ENCODE measurements at places on chromosomes 16 and 17.

- DNase-seq, result no peak
Observed at GRCh38 chr17:74490716-74491115, 24.3 kb downstream of the CD300A start.

- DNase-seq, result no peak
Observed at GRCh38 chr17:11986942-11987329, 10.3 kb downstream of the ZNF18 start.

- peak; percentile 34 for DNase-seq
Observed at GRCh38 chr17:41777157-41777573, 9.3 kb downstream of the JUP start.

DNA sequence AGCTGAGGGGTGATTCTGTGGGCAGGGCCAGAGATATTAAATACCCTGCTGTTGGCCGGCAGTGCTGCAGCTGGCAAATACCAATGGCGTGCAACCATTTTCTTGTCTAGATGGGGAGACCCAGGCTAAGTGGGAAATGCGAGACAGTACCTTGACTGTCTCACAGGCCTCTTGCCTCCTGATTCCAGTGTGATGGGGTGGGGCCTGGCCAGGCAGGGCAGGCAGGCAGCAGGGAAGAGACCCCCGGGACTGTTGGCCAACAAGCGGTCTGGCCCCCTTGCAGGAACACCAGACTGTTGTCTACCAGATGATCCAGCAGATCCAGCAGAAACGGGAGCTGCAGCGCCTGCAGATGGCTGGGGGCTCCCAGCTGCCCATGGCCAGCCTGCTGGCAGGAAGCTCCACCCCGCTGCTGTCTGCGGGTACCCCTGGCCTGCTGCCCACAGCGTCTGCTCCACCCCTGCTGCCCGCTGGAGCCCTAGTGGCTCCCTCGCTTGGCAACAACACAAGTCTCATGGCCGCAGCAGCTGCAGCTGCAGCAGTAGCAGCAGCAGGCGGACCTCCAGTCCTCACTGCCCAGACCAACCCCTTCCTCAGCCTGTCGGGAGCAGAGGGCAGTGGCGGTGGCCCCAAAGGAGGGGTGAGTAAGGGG is 5.7 kb upstream of the CISD3 start:
- no peak for DNase-seq

- no peak for DNase-seq
Observed at GRCh38 chr17:14747603-14747950, 446.7 kb downstream of the HS3ST3B1 start.

DNA sequence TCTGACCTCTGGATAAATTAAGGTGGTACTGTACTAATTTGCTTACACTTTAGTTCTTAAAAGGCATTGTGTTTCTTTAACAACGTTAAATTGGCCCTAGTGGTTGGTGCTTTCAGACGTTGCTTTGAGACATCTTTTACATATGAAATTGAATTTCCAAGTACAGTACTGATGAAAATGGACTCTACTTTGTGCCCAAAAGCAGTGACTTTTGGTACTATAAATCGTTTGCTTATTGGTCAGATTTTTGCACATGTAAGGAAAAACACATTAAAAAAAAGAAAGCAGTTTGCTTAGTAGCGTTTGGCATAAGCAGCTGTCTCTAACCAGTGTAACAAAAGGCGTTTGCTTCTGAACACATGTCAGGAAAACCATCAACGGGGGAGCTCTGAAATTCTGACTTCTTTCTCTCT is 139.6 kb downstream of the CDK5R1 start:
- no peak for DNase-seq

GRCh38 chr17:67082107-67082506 is 37.8 kb downstream of the CACNG1 start:
- no peak for DNase-seq

DNA sequence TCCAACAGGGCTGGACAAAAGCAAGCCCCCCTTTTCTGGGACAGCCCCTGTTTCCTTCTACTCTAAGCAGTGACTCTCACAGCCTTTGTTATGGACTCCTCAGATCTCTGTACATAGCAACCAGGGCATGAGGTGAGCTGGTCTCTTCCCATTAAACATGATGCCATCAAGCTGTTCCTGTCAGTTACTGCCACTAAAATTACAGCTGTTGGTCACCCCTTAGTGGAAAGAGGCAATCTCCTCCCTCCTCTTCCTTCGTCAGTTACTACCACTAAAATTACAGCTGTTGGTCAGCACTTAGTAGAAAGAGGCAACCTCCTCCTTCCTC is 95.2 kb upstream of the SMIM36 start:
- DNase-seq, result no peak

DNA sequence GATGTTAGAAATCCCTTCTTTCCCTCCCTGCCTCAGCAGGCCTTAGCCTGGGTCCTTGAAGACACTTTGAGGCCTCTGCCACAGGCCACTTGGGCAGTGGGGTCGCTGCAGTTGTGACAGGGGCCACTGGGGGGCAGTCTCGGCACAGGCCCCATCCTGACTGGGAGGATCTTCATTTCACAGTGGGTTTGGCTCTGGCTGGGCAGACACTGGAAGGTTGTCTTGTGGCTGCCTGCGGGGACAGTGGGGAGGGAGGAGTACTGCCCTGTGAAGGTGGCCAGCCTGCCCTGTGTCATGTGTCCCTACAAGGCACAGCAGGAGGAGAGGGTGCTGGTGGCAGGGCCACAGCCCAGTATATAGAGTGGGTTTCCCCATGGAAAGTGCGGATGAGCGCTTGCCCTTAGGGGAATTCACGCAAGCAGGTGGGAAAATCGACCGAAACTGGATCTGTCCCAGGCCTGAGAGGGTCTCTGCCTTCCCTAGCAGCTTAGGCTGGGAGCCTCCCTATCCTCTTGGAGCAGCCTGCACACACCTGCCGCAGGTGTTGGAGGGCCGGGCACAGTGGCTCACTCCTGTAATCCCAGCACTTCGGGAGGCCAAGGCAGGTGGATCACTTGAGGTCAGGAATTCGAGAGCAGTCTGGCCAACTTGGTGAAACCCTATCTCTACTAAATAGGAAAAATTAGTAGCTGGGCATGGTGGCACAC is 28.8 kb downstream of the GINS2 start:
- DNase-seq, result peak; percentile 90

All from WTC11 (cell line).